ENCODE measurements at places on chromosomes 7 and 10. TPM values are rescaled to one million over a fixed set of nuclear protein-coding genes. Genes with fewer than 3 reads are reported as not detected.

SLC13A1 gene
- total RNA-seq = not detected

FZD8 gene
- total RNA-seq = 5.0 TPM

GTF2IRD1 gene
- total RNA-seq = 25.6 TPM

DDC gene
- total RNA-seq = not detected

STARD3NL gene
- 121 TPM for total RNA-seq

- DNase-seq = no peak
Observed at GRCh38 chr10:101748496-101748895, 27.4 kb downstream of the FGF8 start.

DNA sequence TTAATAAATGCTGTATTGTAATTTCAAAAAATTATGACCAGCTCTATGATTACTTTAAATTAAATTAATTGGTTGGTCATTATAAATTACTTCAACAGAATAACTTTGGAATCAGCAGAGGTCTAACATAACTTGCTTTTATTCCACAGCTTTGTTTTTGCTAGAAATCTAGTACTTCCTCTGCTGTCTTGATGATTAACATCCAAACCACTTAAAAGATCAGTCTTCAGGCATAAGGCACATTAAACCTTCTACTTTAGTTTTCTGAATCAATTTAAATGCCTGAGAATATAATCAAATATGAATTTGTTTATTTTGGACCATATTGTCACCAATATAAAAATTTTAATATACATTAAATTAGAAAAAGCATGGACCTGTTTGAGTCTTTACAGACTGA is 465.3 kb downstream of the ARL4A start:
- no peak for DNase-seq

- DNase-seq = no peak
Observed at GRCh38 chr10:130014263-130015074, 50.4 kb upstream of the EBF3 start.

DNA sequence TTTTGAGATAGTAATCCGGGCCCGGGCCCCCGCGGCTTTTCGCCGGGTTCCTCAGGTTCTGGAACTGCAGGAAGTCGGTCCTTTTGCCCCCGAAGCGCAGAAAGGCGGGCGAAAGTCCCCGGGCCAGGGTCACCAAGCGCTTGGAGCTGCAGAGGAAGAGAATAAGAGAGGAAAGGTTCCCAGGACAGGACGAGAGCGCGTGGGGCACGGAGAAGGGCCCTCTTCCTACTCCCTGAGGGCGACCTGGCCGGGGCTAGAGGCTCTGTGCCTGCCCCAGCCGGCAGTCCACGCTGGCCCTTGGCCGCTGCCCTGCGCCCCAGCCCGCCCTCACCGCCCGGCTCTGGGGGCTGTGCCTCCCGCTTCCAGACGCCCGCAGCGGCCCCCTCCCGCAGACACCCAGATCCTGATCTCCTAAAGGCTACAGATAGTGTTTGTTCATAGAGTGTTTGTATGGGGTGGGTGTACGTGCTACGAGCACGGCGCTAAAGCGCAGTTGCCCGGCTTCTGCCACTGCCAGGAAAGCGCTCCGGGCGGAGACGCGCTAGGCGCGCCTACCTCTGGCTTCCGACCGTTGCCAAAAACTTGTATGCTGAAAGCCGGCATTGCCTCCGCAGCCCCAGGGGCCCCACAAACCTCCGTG is 3.2 kb downstream of the HPSE2 start:
- DNase-seq = peak; percentile 77

DNA sequence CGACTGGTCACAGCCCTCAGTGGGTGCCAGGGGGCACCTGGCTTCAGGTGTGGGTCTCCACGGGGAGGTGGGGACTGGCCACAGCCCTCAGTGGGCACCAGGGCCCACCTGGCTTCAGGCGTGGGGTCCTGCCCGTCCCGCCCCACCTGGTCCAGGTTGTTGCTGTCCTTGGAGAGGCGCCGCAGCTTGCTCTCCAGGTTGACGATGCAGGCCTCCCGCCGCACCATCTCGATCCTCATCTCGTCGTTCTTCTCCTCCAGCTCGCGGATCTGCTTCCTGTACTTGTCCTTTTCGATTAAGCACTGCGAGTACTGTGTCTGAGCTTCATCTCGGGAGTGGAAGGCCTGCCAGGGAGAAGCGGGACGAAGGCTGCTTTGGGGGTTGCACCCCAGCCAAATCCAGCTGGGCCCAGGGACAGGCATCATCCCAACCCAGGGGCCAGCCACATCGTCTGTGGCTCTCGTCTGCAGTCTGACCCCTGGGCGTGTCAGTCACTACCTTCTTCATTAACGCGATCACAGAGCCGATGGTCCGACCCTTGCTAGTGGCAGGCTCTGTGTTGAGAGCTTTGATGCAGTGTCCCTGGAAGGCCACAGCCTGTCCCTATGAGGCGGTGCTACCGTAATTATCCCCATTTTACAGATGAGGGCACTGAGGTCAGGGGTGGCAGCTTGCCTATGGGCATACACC is 92.9 kb upstream of the GNA12 start:
- DNase-seq = no peak

DNA sequence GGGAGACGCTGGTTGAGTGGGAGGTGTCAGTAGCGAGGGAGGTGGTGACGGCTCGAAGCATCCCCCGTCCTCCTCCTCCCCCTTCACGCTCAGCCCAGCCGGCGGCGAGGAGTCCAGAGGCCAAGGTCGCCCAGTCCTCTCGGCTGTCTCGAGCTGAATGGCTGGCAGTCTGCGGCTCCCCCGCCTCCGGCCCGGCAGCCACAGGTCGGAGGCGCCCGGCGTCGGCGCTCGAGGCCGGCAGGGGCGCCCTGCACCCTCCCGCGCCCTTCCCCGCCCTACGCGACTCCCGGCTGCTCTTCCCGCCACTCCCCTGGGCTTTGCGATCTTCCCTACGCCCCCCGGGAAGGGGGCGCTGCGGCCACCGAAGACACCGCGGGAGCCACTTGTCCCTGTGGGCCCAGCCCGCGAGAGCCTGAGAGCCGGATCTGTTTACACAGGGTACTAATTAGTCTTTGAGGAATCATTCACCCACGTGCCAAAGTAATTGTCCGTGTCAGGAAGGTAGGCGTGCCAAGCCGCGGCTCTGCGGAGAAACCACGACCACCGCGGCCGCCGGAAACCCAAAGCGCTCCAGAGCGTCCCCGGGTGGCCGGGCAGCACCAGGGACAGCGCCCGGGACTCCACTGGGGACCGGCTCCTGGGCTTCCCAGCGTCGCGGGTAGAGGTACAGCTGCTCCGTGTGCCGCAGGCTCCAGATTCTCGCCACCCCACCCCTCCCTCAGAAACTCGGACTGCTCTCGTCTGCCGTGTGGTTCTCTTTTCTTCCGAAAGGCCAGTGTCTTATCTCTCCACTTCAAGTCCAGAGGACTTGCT is at the start of gene NXPH1:
Gene NXPH1 (plus strand): TSS at position 133 of the 813 bp plus-strand sequence.
- DNase-seq = peak; percentile 88

GPR15LG gene
- total RNA-seq = not detected

DNA sequence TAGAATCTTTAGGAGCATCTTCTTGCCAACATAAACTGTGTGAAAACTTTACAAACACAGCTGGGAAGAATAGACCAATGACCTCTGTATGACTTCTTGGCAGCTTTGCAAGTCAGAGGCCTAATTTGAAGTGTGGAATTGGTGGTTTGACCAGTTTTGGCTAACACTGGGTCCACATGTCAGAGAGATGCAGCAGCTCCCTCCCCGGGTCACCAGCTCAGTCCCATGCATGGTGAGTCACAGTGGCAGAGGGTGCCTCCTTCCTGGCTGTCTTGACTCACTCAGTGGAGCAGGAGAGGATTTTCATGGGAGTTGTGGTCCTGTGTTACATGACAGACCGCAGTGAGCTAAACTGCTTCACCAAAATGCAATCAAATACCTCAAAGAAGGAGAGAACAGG is 8.2 kb upstream of the STARD3NL start:
- DNase-seq = no peak

DNA sequence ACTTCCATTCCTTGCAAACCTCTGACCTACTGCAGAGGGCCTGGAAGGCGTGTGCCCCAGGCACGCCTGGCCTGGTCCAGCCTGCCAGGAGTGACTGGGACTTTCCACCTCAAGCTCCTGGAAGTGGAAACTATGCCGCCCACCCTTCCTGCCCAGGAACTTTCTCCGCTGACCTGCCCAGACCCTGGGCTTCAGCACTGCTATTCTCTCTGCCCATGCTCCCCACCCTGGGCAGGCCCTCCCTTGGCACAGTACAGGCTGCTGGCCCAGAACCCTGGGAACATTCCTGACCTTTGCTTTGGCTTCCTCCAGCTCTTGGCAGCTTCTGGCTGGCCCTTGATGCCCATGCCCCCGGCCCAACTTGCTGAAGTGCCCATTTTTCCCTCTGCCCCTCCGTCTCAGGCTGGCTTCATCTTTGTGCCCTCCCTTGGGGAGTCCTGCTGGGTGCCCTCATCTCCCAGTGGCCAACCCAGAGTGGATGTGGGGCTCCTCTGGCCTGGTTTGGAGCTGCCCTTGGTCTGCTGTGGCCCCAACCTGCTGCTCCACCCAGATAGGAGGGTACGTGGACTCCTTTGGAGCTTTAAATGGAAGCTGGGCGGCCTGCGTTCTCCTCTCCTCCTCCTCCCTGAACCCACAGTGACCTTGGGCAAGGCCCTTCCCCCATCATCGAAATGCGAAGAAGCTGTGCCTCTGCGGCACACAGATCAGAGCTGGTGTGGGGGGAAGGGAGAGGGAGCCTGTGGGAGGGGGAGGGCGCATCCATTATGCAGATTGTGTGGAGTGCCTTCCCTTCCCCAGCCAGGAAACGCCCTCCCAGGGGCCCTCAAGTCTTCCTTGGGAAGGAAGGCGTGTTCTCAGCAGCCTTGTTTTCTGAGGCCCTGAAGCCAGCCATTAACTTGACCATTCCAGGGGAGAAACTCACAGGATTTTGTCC is 3.4 kb downstream of the MMRN2 start:
- peak; percentile 76 for DNase-seq

SHH gene
- 0.03 TPM for total RNA-seq

DNA sequence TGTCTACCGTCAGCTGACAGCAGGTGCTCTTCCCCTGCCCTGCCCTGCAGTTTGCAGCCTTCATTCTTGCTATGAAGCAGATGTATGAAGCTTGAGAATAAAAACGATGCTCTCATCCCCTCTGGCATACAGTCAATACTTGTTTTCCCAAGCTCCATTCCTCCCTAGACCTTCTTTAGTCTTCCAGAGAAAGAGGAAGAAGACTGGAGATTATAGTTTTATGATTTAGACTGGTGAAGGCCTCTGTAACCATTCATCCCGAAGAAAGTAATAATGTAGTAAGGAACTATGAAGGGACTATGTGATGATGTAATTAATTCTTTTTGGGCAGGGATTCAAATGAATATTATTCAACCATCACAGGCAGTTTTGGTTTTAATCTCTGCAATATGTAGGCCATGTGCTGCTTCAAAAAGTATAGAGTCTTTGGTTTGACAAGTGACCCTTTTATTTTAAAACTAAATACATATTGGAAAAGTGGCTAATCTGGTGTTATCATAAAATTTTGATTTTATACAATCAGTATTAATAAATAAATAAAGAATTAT is 242.4 kb upstream of the KIAA1217 start:
- no peak for DNase-seq

DNA sequence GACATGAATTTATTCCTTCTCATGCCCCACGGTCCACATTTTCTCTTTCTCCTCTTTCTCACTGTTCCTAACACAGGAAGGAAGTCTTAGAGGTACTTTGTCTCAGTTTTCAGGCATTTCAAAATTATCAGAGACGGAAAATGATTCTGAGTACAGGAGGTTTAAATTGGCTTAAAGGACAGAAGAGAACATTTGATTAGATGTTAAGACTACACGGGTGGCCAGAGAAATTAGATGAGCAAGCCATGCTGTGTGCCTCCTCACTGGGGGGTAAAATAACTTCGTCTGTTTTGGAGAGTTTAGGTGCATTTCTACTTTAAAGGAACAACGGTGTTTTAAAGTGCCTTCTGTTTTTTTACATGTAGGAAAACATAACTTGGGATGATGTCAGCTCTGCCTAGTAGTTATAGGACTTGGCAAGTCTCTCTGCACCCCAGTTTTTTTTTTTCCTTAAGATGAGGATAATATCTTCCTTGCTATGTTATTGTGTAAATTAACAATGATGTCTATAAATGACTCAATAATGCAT is 66.9 kb downstream of the MCMBP start:
- no peak for DNase-seq

GRCh38 chr7:150507947-150508602 is 6.6 kb upstream of the GIMAP7 start:
- DNase-seq = no peak

FAM131B gene
- total RNA-seq = 20.1 TPM

DNA sequence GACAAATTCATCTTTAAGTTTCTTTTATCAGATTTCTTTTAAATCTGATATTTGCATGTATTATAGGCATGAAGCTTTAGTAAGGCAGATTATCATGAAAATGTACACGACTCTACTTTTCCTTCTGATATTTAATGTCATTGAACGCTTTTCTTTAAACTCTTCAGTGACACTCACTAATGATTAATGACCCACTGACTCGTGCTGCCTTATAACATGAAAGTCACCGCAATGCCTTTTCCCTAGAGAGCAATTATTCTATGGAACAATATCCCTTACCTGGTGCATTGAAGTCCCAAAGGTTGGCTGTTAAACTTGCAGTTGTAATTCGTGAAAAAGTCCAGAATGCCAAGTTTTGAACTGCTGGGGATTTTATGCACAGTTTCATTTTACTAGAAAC is 33.4 kb upstream of the HGF start:
- no peak for DNase-seq

GRCh38 chr7:72441791-72442190 is 29.7 kb upstream of the CALN1 start:
- no peak for DNase-seq

CELF2 gene
- total RNA-seq = 31.6 TPM

- peak; percentile 39 for DNase-seq
Observed at GRCh38 chr7:28406192-28406591, 6.1 kb upstream of the CREB5 start.

HMX2 gene
- 0.21 TPM for total RNA-seq

DNA sequence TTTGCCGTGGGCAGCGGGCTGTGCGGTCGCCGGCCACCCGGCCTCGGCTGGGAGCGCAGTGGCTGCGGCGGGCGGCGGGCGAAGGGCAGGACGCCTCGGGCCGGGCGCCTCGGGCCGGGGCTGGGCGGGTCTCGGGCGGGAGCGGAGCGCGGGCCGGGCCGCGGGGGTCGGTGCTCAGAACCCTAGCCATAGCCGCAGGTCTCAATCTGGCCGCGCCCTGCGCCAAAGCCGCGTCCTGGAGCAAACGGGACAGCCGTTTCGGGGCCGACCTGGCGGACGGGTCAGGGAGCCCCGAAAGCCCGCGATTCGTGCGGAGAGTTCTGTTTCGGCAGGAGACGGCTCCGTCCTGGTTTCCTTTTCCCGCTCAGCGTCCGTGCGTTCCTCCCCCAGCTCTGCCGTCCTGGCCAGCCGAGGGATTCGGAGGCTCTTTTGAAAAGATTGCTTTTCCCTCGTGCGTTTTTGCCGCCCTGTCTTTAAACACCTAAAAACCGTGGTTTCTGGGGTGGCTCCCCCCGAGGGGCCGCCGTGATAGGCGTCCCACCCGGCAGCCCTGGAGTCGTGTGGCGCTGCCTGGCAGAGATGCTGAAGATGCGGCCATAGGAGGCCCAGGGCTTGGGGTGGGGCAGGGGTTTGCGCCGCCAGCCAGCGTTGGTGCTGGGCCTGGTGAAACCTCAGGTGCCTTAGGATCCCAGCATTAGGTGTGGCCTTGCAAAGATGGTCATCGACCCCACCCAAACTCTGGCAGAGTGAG is 727 bp downstream of the RET start:
- DNase-seq = peak; percentile 54

PRKG1 gene
- 22.7 TPM for total RNA-seq

All from neural progenitor cell (in vitro differentiated cells).